ENCODE measurements at places on chromosomes 6 and 20.

DNA sequence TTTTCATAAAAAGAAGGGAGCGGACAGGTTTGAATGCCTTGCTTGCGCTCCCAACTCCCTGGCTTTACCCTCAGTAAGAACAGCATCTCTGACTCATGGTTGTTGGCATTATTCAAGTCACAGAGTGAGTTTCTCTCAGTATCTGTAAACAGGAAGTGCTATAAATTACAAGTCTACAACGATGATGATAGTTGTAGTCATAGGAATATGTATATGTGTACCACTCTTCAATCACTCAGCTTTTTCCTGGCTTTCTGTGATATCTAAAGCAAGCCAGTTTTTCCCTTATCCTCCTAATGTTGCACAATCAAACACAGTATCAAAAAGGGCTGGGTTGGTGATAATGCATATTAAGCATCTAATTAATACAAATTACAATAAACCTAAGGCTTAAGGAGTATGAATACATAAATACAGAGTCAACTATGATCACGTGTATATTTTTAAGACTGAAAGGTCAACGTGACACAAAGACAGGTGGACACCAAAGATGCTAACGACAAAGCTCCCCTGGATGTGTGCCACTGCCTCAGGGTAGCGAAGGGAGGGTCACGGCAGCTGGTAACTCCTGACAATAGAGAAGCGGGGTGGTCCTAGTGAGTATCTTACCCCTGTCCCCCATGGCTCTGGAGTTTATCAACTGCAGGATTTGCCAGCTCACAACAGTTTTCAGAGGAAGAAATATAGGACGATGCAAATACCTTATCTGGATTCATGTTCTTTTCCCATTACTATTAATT lies 202.8 kb downstream of the BTBD9 start:
- DNase-seq: no peak

- DNase-seq: no peak
These were observed 59.0 kb downstream of the CTCFL start for GRCh38 chr20:57465943-57466342.

DNA sequence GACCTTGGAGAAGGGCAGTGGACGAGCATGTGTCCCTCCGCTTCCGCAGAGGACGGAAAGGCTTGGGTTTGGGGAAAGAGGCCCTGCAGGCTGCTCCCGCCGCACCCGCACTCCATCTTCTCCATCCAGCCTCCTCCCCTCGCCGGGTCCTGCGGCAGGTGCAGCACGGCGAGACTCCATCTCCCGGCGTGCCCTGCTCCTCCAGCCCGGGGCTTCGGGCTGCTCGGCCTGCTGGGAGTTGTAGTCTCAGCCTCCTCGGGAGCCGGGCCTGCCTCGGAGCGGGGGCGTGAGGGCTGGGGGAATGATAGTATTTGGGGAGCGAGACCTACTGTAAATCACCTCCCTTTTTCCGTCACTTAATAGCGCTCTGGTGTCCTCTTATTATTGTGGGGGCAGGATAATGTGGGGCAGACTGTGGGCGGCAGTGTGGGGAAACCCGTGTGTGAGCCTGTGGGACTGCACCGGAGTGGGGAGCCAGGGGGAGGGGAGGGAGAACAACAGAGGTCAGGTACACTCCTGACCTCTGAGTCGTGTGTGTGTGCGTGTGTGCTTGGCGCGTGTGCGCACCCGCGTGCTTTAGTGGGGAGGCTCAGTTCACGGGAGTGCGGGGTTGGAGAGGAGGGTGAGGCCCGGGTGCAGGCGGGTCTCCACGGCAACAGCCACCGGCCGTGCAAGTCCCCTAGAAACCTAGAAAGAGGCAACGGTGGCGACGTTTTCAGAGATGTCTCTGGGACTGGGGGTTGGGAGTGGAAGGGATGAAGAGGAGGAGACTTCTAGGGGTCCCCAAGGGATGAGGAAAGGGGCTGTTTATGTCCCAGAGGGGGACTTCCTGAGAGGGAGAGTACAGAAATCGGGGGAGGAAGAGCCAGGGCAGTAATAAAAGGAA lies 4.1 kb downstream of the TTBK1 start:
- DNase-seq: no peak

DNA sequence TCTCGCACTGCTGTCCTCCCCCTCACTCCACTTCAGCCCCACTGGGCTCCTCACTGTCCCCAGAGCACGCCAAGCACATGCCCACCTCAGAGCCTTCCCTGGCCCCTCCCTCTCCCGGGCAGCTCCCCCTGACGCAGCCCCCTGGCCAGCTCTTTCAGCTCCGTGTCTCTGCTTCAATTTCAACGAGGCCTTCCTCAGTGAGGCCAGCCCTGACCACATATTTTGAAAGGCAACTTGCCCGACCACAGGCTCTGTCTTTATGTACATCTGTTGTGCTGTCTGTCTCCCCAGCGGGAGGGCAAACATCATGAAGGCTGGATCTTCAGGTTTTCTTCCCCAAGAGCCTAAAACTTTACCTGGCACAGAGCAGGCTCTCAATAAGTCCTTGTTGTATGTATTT lies 44.6 kb downstream of the JPH2 start:
- DNase-seq: no peak

DNA sequence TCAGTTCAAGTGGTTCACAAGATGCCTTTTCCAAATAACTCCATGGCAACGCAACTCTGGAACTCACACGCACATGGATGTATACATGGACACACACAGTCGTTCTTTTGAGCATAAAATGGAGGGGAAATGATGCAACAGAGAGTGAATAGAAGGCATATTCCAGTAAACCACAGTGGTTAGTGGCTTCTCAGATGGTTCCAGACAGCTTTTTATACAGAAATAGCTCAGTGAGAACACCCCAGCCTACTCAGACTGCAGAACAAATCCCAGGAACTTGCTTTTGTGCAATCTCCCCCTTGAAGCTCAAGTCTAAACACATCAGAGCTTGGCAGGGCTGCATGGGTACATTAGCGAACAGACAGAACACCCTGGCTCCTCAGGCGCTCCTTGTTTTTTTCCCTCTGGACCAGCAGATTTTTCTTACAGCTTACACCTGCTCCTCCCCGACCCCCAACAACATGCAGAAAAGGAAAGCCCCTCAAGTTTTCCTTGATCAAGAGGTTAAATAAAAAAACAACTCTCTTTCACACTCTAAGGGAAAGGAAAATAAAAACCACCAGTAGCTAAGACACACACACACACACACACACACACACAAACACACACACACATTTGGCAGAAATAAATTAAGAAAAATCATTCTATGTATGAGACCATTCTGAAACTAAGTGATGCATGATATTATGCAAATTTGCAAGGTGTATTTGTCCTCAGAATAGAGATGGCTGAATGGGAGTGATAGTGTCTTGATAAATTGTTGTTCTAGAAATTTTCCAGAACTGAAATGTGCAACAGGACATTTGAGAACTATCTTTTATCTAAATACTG lies 51.2 kb upstream of the RANBP9 start:
- no peak for DNase-seq
